DMS 273 treated with DMSO at 0.1 percent for 48 hours (cell line): ENCODE measurements at places on chromosomes 5 and 9.

- DNase-seq: no peak
Observed at GRCh38 chr9:116589392-116590354, 97.4 kb upstream of the TRIM32 start.

DNA sequence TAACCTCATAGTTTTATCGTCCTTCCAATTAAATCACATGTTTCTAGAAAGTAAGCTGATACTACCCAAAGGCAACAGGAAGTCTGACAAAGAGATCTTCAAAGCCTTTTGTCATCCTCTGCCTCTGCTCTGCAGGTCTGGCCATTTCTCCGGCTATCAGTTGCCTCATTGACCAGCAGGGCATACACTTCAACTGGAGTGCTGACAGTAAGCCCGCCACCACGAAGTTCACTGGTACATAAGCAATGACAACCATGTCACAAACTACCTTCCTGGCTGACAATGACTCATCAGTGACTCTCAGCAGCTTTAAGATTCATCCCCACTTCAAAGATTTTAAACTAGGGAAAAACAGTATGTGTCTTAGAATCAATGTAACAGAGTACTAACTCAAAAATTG, 20.6 kb downstream of the SPTLC1 start:
- DNase-seq: no peak

DNA sequence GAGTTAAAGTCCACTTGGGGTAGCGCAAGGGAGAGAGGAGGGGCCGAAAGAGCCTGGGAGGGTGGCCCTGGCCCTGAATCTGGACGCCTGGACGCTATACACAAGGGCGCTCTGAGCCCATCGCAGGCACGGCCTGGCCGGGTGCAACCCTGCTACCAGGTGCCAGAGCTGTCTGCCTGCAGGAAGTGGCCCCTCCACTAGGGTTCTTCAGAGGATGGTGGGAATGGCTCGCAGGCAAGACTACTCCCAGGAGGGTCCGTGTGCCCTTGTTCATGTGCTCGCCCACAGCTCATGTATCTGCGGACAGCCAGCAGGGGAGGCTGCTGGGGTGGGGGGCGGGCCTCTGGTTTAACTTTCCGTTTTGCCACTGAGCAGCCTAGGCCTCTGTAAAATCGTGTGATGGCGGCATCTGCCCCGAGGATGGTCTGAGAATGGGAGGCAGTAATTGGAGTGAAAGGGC, 1.4 kb upstream of the NKD2 start:
- no peak for DNase-seq

DNA sequence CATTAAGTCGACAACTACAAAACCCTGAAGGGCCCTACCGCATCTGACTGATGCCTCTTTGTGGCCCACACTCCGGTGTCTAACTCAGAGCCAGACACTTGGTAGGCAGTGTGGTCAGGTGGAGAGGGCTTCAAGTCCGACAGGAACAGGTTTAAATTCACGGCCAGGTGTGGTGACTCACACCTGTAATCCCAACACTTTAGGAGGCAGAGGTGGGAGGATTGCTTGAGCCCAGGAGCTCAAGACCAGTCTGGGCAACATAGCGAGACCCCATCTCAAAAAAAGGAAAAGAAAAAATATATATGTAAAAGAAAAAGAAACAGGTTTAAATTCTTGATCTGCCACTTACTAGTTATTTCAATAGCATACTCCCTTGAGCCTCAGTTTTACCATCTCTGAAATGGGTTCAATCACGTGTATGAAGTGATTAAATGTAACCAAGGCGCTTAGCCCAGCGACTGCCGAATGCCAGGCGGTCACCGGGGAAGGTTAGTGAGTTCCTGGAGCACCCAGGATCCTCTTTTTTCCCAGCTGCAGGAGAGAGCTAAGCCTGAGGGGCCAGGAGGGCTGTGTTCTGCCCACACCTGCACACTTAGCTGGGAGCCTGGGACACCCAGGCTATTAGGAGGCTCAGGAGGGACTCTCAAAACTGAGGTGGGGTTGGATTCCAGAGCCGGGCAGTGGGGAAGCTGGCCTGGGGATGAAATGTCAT, 943 bp downstream of the CLTB start:
- no peak for DNase-seq

- DNase-seq: no peak
Observed at GRCh38 chr9:25891527-25891926, 213.3 kb upstream of the TUSC1 start.

DNA sequence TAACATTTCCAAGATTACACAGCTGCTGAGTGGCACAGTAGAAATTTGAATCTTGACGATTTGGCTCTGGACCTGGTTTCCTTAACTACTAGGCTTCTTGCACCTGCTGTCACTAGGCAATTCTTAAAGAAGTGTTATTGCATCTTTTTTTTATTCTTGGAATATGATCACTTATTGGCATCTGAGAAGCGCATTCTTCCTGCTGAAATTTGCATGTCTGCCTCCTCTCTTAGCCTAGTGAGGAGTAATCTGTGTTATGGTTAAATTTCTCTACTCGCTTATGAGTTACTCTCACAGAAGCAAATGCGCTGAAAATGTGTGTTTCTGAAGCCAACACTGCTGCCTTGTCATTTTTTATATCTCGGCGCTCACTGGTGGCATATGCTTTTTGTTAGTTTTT, 89.3 kb downstream of the WDR41 start:
- no peak for DNase-seq

DNA sequence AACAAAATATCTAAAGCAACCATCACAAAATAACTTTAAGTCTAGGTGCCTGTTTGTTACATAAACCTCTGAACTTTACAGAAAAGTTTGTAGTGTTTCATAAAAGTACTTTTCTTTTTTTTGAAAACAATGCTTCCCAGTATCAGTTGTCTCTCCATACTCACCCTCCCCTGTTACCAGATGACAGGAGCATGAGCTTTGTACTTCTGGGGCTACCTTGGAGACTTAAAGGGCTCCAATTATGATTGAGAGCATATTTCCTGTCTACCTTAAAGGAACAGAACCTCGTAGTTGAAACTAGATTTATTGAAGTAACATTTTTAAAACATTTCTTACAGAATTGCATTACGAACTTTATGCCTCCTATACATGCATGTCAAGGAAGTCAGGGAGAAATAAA, 55.4 kb upstream of the PPP1R2B start:
- no peak for DNase-seq

DNA sequence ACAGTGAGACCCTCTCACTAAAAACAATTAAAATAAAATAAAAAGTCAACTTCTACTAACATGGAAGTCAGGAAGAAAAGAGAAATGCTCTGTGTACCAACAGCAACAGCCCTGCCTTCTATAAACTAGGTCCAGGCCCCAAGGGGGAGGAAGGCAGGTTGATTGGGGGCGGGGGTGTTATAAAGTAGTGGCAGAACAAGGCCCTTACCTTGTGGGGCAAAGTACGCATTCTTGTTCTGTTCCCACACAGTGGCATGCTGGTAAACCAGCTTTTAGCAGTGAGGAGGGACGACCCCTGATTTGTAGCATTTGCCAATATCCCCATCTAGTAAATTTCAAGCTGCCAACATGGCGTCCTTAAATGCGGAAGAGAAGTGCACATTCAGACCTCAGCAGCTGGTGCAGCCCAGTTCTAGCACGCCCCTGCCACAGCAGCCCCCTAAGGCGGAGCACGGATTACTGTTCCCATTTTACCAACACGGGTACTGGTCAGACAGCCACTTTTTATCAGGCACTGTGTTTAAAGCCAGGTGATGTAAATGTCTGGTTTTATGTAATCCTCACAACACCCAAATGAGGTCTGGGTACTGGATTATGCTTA, 69.5 kb downstream of the GTF3C4 start:
- no peak for DNase-seq

DNA sequence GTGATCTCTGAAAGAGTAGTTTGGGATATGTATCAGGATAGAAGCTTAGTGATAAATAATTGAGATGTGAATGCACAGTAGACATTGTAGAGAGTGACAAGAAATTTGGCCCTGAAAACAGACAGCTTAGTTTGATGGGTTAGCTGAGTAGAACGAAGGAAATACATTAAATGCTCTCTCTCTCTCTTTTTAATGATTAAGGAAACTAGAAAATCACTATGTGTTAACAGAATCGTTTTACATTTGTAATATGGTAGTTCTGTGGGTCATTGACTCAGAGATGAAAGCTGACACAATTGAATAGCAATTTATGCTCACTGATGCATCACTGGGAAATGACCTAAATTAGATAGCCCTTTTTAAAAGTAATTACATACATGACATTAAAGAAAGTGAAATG, 739.8 kb upstream of the PTPRD start:
- DNase-seq: no peak

DNA sequence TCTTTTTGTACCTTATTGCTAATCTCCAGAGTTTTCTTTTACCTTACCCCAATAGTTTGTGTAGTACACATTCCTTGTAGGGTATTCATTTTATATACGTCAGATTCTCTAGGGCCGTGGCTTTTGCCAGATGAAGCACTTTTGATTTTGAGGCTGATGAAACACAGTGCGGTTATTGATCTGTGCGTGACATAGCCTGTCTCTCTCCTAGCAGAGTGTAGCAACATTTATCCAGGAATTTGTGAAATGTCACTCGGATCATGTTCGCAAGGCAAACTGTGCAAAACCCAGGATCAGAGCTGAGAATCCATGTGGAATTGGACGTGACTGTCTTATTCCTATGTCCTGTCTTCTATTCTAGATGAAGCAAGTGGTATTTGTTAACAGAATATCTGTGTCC, 142.0 kb upstream of the SH3GL2 start:
- no peak for DNase-seq

- no peak for DNase-seq
Observed at GRCh38 chr5:72847439-72847838, 31.0 kb downstream of the TNPO1 start.

- no peak for DNase-seq
Observed at GRCh38 chr5:73266925-73267765, 94.2 kb downstream of the TMEM174 start.

DNA sequence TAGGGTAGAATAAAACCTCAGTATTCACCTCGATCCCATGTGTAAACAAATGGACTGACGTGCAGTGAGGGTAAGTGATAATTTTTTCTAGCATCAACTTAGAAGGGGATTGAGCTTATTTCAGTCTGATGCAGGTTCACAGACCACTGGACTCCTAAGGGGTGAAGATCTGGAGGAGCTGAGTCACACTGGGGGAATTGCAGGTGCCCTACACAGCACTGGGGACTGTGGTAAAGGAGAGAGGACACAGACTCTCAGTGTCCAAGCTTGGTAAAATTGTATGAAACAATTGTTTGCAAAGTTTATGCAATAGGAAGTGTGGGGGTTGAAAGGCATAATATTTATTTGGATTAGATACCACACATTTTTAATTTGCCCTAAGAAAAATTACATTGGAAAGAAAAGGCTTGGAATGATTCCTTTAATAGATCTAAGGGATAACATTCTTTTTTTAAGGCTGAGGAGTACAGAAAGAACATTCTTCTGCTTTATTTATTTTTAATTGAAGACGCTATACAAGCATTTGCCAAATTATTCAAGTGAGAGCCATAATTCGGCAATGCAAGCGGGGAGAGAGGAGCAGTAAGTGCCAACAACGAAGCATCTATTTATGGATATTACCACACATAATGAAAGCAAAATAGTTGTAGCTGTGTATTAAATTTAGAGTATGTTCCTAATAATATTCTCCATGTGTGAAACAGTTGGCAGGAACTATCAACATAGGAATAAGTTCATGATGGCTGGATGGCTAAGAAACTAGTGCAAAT, 766.9 kb upstream of the ADAMTS16 start:
- no peak for DNase-seq

DNA sequence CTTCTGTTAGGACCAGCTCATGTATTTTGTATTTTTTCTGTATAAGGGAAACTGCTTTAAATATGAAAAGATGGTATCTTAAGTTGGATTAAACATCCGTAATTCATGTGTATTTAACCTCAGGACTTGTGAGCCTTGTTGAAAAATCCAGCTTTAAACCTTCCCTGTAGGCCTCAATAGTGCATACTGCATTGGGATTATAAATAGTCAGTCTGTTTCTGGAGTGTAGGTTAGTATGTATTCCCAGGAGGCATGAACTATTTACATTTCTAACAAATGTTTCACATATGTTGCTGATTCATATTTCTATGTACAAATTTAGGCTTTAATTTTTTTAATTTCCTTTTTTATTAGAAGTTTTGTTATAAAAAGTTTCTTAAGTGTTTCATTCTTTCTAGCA, 137.9 kb upstream of the GRHPR start:
- no peak for DNase-seq

DNA sequence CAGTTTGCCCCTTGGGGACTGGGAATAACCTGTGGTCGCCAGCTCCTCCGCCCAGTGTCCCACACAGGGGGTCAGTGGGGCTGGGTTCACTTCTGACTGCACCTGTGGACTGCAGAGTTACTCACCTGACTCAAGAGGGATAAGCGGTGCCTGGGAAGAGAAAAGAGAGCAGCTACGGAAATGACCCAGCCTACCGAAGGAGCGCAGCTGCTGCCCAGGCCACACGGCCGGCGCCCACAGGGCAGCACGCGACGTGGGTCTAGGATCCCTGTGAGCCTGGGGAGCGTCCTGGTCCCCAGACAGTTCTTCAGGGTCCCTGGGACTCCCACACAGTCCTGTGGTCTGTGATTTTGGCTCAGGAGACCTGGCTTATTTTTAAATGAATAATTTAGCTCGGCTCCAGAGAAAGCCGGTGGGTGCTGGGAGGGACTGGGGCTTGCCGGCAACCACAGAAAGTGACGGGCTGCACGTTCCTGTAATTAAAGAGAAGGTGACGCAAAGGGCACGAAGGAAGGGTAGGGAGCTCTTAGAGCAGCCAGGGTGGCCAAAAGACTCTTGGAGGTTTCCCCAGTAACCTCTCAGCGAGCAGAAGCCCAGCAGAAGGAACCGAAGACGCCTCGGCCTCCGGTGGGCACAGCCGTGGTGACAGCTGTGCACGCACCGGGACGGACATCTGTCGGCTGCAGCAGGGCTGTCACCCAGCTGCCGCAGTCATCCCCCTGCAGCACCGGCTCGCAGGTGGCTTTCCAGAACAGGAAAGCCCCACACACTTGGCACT, 97.5 kb upstream of the FCN2 start:
- DNase-seq: peak; percentile 44

- DNase-seq: no peak
Observed at GRCh38 chr5:45057564-45057963, 248.8 kb downstream of the MRPS30 start.

GRCh38 chr9:98556511-98556910, 152.2 kb downstream of the GABBR2 start:
- DNase-seq: no peak

- DNase-seq: no peak
Observed at GRCh38 chr9:72309364-72310133, 55.5 kb downstream of the ZFAND5 start.

- no peak for DNase-seq
Observed at GRCh38 chr5:14032918-14033317, 88.4 kb upstream of the DNAH5 start.

DNA sequence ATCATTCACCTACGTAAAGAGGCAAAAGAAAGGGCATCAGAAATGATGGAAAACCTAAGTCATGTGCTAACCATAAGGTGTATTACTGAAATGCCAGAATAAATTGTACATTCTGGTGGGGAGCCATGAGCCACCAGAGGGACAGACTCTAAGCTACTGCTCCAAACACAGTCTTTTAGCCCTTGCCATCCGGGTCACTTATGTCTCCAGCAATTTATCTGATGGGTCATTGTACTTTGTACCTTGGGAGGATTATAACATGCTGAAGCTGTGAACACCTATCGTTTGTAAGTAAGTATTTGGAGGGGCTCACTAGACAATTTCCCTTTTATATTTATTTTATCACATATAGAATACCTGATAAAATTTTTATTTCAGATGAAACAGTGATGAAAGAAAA, 495.1 kb downstream of the KIF4B start:
- no peak for DNase-seq
